Effector CD4-positive, alpha-beta T cell (primary cell): ENCODE measurements at places on chromosomes 13 and 19.

- DNase-seq: no peak
These were observed 109.2 kb downstream of the SGCG start for GRCh38 chr13:23289917-23290357.

DNA sequence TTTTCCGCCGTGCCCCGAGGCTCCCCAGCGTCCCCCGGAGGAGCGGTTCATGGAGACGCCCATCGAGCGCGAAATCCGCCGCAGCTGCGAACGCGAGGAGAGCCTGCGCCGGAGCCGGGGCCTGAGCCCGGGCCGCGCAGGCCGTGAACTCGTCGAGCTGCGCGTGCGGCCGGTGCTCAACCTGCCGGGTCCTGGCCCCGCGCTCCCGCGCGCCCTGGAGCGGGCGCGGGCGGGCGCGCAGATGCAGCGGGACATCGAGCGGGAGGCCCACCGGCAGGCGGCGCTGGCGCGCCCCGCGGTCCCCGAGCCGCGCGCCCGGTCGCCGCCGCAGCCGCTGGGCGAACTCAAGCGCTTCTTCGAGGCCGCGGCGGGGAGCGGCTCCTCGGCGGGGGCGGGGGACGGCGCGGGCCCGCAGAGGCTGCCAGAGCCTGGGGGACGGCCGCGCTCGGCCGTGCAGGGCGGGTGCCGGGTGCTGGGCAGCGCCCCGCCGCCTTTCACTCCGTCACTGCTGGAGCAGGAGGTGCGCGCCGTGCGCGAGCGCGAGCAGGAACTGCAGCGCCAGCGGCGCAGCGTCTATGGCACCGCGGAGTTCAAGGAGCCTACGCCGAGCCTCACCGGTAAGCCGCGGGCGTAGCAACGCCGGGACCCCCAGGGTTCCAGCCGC lies 807 bp downstream of the MISP3 start:
- DNase-seq: peak; percentile 64

DNA sequence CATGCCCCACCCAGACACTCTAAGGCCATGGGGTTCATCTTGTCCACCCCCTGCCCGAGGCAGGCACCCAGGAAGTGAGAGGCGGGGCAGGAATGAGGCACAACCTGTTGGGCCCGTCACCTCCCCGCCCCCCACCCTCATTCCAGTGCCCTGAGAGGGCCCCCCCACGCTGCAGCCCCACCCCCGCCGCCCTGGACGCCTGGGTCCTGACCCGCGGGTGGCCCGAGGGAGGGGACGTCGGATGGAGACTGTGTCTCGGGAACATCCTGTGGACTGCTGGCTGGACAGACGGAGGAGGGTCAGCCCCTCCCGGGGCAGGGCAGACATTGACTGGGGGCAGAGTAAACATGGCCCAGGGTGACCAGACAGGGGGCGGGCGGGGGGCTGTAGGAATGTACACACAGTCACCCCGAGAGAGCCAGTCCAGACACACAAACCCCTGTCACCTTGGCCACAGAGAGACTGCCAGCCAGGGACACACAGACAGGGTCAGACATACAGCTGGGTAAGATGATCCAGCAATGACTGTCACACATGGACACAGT lies 7.4 kb upstream of the JUNB start:
- no peak for DNase-seq

DNA sequence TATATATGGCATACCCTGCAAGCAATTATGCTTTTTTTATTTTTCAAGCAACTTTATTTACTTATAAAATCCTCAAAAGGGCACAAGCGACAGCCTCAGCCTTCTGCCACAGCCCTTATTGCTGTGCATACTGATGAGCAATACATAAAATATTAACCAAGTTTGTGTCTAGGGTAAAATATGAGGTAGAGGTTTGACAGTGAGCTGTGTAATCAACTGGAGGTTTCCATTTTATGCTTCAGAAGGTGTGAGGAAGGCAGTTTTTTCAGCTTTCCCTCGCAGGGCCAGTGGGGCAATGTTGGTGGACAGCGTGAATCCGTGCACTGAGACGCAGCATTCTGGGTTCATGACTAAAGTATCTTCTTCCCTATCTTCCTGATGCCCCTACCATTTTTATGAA lies 310.4 kb downstream of the IRS2 start:
- no peak for DNase-seq

DNA sequence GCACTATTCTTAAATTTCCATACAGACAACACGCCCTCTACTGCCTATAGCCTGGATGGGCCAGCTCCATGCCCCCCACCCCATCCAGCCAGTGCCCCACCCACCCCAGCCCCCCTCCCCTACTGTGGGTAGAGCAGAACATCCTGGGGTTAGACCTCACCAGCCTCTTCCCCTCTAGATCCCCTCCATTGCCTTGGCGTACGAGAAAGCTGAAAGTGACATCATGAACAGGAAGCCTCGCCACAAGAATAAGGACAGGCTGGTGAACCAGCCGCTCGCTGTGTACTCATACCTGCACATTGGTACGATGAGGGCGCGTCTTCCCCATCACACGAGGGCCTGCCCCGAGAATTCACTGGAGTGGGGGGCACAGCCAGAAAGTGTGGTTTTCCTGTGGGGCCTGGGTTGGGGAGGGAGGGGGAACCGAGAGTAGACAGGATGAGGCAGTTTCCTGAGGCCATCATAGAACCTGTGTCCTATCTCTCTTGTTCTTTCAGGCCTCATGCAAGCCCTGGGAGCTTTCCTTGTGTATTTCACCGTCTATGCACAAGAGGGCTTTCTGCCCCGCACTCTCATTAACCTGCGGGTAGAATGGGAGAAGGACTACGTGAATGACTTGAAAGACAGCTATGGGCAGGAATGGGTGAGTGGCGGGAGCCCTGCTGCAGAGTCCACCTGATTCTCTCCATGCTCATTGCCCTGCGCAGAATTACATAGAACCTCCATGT lies 29.1 kb downstream of the ATP12A start:
- DNase-seq: peak; percentile 49

- DNase-seq: no peak
These were observed at the start of gene CAPS for GRCh38 chr19:5913739-5914357. CAPS (plus strand) TSS chr19:5914254; CDS start chr19:5914407, 153 bp downstream.

DNA sequence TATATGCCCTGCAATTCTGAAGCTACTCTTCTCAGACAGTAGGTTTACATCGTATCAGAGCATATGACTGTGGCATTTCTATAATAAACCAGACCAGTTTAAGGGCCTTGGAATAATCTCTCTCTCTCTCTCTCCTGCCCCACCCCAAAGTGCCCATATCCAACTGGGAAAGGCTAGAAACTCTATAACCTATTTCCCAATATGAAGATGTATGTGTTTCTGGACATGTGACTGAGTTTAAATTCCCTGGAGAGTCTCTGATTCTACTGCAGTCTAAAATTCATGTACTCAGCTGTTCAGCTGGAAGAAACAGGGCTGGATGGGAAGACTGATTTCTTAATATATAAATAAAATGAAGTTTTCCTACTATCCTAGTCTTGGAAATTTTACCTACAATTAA lies 91.9 kb upstream of the MBNL2 start:
- no peak for DNase-seq

GRCh38 chr19:6188811-6189210 lies 53.3 kb downstream of the ACSBG2 start:
- DNase-seq: no peak

DNA sequence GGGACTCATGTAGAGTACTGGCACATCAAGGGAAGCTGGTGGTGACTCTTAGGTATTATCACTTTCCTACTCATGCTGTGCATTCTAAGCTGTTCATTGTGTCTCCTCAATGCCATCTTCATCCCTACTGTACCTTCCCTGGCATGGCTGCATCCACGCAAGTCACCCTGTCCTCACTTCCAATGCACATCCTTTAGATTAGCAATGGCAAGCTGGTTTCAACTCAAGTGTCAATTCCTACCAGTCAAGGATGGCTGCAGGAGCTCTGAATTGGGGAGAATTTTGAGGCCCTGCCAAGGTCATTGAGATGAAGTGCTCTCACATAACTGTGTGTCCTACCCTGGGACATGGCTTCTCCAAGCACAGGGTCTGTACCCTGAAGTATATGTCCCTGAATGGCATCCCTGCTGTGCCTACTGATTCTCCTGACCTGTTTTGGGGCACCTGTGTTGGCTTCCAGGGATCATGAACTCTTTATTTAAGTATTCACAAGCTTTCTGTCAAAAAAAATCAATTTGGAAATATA lies 24.6 kb downstream of the COL4A1 start:
- no peak for DNase-seq

DNA sequence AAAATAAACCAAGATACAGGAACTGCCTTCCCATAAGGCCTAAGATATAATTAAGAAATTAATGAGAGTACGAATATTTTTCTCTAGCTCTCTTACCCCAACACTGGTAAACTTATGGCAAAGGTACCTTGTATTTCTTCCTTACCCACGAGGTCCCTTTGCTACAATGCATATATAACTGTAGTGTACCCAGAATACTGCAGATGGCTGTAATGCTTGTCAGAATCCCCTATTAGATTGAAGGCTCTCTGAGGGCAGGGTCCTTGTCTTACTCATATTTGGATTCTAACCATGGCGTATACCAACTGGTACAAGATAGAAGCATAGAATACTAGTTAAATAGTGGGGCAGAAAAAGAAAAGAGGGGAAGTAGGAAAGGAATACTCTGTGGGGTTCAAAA lies 15.1 kb downstream of the SLC25A30 start:
- no peak for DNase-seq

- no peak for DNase-seq
These were observed 806 bp downstream of the ZNF414 start for GRCh38 chr19:8513036-8513686.

- no peak for DNase-seq
These were observed 224.4 kb upstream of the HTR2A start for GRCh38 chr13:47121092-47121763.

GRCh38 chr19:17036640-17037039 lies 10.0 kb upstream of the CPAMD8 start:
- no peak for DNase-seq

- no peak for DNase-seq
These were observed 5.8 kb downstream of the PPP6R1 start for GRCh38 chr19:55252760-55253663.

DNA sequence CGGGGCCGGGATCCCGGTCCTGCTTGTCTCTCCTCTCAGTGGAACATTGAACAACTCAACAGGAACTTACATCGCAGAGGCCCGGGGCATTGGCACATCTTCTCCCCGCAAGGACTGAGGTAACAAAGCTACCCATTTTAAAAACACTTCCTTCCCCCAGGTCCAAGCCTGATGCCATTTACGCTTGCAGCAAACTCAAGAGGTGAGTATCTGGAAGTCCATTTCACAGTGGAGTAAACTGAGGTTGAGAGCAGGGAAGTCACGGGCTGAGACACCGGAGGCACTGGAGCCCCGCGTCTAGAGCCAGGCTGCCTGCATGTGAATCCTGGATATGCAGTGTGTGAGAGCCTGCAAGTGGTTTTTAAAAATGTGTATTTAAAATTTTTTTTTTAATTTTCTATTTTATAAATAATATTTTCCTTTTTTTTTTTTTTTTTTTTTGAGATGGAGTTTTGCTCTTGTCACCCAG lies 492 bp upstream of the PGLYRP1 start:
- no peak for DNase-seq

DNA sequence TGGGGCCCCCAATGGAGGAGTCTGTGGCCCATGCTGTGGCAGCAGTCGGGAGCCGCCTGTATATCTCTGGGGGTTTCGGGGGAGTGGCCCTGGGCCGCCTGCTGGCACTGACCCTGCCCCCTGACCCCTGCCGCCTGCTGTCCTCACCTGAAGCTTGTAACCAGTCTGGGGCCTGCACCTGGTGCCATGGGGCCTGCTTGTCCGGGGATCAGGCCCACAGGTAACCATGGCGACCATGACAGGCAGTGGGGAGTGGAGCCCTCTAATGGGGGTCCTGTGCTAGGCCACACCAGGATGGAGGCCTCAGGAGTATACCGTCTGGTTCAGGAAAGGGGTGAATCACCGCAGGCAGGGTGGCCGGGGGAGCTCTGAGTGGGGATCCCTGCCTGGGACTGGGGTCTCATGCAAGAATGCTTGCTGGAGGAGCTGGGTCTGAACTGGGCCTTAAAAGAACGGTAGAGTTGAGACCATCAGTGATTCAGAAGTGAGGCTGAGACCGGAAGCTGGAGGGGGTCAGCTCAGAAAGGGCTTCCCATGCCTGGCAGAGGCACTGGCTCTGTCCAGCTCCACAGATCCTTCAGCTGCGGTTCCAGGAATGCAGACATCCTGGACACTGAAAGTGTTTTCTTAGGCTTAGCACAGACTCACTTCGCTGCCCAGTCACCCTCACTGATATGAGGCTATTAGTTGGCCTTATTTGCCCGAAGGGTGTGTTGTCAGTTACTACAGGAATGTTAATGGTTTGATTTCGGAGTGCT lies 29.1 kb downstream of the CNFN start:
- no peak for DNase-seq

GRCh38 chr13:98549728-98550317 lies 27.1 kb downstream of the STK24 start:
- no peak for DNase-seq

DNA sequence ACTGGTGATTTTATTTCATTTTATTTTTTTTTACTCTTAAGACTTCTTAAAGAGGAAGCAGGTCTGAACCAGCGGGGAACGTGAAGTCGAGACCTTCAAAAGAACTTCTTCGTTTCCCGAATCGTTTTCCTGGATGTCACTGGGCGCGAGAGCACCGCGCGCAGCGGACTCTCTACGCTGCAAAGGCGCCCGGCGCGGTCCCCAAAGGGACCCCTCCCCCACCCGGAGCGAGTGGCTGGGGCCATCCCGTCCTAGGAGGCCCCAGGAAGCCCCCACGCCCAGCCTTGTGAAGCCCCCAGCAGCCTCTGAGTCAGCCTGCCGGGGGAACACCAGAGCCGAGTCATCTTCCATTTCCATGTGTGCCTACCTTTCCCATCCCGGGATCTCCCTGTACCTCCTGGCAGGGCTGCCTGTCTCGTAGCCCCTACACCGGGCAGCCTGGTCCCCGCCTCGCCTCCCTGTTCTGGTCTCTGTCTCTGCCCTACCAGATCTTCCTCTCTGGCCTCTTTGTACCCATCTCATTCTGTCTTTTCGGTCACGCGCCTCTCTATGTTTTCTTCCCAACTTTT lies 608 bp downstream of the CD70 start:
- DNase-seq: no peak

DNA sequence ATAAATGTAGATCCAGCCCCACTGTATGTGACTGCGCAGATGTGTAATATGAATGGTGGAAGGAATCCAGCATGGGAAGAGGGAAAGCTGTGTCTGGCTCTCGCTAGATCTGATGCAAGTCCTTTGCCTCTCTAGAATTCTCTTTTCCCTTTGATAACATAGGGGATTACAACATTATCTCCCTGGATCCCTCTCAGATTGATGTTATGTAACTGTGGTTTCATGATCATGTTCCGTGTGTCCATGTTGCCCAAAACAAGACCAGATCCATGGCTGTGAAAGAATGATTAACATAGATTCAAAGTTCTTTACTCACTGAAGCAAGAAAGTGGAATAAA lies 184.0 kb upstream of the UBL3 start:
- no peak for DNase-seq

DNA sequence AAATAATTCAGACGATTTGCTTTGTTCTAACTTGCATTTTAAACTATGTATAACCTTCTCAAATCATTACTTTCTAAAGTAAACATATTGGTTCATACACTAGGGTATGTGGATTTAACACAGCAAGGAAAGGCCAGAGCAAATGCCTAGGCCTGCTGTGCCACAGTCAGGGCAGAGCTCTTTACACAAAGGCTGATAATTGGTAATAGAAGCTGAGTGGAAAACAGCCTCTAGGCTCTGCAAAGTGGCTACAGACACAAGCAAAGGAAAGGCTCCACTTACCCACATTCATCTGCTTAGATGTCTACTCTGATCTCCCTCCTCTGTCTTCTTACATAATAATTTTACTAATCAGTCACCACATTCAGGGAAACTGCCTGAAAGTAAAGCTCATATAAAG lies 382.9 kb downstream of the OLFM4 start:
- no peak for DNase-seq

GRCh38 chr13:97005625-97006262 lies 11.5 kb upstream of the OXGR1 start:
- no peak for DNase-seq

- no peak for DNase-seq
These were observed 107.6 kb downstream of the ABCC4 start for GRCh38 chr13:95193509-95194230.
